ENCODE measurements at places on chromosomes 4 and X.

- no peak for DNase-seq
Observed at GRCh38 chrX:111322231-111322855, 52.1 kb upstream of the CAPN6 start.

DNA sequence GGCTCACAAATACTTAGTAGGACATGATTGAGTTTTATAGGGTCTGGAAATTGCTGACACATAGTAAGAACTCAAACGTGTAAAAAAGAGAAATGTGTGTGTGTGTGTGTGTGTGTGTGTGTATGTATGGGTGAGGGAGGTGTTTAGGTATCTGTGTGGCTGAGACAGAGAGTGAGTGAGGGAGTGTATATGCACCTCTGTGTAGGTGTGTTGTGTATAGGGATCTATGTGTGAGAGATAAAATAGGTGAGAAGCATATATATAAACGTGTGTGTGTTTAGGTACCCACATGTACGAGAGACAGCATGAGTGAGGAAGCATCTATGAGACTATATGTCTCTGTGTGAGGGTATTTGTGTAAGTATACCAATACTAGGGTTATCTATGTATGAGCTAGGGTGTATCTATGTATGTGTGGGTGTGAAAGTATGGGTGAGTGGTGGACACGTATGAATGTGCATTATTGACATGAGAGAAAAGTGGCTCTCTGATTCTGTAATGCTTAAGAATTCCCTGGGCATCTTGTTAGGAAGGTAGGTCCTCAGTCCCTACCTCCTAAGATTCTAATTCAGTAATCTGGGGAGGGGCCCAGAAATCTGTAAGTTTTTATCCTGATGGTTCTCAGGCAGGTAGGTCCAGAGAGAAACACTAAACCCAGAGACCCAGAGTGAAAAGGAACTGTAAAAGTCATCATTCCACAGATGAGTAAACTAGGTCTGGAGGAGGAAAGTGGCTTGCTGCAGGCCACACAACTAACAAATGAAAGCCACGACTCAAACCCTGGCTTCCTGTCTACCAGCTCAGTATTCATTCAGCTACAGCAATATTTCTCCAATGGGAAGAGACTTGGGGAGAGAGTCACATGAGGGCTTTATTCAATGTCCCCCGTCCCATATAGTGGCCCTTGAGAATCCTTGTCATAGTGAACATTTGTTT lies 237.0 kb downstream of the IDS start:
- no peak for DNase-seq

DNA sequence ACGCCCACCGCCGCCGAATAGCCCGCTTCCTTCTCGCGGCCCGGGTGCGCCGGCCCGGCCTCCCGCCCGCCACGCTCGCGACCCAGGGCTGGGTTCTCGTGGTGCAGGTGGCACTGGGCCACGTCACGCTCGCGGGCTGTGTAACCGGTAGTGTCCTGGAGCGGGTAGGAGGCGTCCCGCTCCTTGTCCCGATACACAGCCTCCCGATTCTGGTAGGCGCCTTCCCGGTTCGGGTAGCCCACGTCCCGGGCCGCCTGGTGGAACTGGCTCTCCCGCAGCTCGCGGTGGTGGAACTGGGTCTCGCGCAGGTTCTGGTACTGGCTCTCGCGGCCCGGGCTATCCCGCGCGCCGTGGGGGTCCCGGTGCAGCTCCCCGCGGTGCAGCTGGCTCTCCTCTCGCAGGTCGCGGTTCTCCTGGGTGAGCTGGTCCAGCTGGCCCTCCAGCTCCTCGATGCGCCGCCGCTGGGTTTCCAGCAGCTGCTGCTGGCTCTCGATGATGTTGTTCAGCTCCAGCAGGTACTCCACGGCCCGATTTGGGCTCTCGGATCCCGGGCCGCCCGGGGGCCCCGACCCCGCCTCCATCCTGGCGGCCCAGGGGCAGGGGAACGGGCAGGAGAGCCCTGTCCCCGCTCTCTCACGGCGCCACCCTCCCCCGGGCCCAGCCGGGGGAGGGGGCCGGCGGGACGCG lies 39.3 kb upstream of the IQSEC2 start:
- no peak for DNase-seq

DNA sequence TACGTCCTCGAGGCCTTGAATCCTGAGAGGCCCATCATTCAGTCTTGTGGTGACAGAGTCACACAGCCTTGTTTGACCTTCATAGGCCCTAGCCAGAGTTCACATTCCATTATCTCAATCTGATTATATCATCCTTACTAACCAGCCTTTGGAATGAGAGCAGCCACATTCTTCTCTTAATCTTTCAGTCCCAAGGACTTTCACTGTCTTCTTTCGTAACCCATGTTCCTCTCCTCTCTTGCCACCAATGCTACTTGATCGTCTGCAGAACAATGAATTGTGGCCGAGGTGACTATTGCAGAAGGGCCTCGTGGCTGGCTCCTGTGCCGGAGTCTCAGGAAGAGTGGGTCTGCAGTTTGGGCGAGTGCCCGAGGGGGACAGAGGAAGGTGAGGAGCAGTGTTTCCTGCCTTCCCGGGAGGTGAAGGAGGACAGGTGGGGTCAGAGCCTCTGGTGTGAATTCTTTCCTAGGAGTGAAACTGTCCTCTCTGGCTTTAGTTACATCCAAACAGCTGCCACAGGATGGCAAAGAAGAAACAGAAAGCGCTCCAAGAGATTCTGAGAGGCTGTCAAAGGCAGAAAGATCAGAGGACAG lies 94.6 kb downstream of the LIMCH1 start:
- DNase-seq: no peak

GRCh38 chrX:121013897-121014455 lies 28.4 kb upstream of the CT47A1 start:
- DNase-seq: no peak

DNA sequence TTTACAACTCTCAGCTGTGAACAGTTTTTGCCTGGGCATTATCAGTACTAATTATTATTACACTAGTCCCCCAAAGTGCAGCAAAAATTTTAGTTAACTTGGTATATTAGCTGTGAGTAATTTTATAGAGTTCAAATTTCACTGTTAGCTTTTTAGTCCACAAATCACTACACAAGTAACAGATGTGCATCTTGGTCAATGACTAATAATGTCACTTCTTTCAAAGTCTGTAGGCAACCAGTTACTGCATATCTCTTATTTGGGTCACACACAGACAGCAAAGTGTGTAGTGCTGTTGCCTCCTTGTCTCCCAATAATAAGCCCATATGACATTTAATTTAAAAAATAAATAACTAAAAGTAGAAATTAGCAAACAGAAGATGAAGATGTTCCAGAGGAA lies 159.9 kb downstream of the SCFD2 start:
- no peak for DNase-seq

DNA sequence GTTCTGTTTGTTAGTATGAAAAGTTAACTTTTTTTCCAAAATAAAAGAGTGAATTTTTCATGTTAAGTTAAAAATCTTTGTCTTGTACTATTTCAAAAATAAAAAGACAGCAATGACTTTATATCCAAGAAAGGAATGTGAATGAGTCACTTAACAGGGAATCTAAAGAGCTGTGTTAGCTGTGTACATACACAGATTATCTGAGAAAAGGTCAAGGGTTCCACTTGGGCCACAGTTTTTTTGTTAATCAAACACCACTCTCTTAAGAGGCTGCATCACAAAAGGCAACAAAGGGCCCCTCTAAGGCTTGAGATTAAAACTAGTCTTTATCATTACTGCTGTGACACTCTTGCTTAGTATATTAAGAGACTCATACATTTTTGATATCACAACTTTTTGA lies 82.1 kb downstream of the FIP1L1 start:
- DNase-seq: no peak

DNA sequence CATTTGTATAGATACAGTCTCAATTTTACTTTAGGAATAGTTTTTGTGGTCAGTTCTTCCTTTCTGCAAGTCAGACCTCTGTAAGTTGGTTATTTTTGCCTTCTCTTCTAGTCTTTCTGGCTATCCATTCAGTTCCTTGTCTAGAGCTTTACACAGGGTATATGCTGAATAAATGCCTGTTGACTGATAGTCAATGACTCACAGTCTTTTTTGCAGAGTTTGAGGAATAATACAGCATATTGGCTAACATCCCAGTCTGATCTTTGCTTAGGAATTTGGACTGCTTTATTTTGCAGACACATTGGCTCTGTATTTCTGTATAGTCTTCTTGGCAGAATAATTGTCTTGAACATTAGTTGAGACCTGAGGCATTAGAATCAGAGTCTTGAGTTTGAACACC lies 132.4 kb downstream of the MAGEC1 start:
- DNase-seq: no peak

DNA sequence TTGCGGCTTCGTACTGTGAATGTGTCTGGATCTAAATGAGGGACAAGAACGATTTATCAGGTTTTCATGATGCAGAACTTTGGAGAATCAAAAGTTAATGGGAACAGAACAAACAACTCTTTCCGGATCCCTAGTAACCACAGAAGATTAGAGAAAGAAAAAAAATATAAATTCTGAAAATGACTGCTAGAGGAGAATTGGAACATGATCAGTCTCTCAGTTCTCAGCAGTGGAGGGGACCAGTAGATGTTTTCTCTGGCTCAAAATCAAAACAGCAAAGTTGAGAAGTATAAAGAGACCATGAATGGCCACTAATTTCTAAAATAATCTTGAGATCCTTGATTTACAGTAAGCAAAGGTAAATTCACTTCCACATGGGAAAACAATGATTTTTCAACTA lies 38.1 kb upstream of the GK2 start:
- no peak for DNase-seq

DNA sequence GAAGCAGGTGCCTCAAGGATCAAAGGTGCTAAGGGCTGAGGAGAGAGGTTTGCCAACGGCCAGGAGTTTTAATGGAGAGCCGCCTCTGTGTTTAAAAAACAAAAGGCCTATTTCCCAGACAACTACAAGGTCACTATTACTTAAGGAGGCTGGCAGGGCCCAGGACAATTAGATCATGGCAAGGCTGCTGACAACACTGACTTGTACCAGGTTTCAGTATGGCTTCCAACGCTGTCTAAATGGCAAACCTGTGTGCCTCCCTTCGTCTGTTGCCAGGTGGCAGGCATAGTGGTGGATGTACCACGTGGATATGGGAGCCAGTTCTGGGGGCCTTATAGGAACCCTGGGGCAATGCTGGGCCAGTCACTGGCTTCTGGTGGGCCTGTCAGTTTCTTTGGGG lies 41.0 kb downstream of the NSG1 start:
- no peak for DNase-seq

GRCh38 chr4:103429283-103429682 lies 231.1 kb upstream of the CENPE start:
- DNase-seq: no peak

DNA sequence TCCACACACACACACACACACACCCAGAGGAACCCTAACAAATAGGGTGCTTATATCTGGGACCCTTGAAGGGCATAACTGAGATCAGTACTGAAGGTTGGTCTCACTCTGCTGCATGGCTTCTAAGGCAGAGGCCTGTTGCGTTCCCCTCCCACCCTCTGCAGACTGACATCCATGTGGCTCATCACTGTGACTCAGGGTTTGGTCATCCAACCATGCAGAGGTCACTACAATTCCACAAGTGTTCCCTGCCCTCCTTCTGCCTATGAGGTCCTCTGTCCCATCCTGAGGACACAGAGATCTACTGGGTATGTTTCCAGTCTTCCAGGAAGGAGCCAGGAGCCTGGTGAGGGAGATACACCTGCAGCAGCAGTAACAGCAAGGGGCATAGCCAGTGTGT lies 55.8 kb downstream of the XAGE2 start:
- no peak for DNase-seq

DNA sequence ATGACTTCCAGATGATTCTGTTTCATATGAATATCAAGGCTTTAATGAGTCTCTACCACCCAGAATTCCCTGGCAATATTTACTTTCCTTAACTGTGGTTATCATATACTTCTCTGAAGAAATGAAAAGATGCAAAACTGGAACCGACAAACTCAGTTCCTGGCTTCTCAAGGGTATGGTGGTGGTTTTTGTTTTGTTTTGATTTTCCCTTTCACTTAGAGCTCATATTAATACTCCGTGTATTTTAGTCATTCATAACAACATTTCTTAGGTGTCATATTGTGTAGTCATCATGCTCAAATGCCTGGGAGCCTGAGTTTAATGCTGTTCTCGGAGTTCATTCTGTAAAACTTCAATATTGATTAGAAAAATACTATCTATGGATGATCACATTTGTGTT lies 665 bp downstream of the TRPC5OS start:
- no peak for DNase-seq

DNA sequence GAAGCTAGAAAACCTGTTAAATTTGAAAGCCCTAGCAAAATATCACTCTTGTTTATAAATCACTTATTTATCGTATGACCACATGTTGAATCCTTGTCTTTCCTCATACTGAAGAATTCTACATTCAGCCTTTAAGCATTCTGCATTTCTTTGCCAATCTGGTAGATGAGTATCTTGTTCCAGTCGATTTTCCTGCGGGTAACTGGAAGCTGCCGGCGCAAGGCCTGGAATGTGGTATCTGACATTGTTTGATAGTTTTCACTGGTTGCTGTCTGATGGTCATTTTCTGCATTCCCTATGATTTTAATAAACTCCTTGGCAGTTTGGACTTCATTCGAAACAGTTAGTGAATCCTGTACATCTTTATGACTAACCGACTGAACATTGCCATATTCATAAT lies 13.7 kb upstream of the PHKA1 start:
- DNase-seq: no peak

GRCh38 chr4:7698584-7698983 lies 241.1 kb downstream of the AFAP1 start:
- DNase-seq: no peak

GRCh38 chr4:147943159-147943638 lies 211.3 kb downstream of the ARHGAP10 start:
- no peak for DNase-seq

GRCh38 chr4:98605216-98605615 lies 53.2 kb downstream of the TSPAN5 start:
- no peak for DNase-seq

GRCh38 chrX:105263171-105263570 lies 42.7 kb upstream of the TEX13A start:
- no peak for DNase-seq

GRCh38 chr4:6942238-6942800 lies 32.7 kb downstream of the TBC1D14 start:
- DNase-seq: peak; percentile 54

- DNase-seq: no peak
Observed at GRCh38 chr4:33057736-33058135, 2337.6 kb downstream of the PCDH7 start.

DNA sequence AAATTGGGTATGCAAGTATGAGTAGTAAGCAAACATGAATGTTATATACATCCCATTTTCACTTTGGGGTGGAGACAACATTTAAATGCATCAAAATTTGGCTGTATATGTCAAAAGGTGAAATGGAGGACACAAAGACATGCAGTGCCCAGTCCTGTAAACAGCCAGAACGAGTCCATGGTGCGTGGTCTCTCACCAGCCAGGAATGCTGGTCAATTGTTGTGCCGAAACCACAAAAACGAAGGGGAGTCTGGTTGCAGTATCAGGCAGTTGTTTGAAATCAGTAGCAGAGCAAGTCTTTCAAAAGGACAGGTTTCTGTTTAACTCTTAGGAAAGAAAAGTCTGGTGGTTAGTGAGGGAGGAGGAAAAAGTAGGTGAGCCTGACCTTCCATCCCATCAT lies 22.3 kb upstream of the RNF150 start:
- DNase-seq: no peak
